Pulmonary artery endothelial cell (primary cell): ENCODE measurements at places on chromosomes 16 and 17. TPM values are rescaled to one million over a fixed set of nuclear protein-coding genes. Genes with fewer than 3 reads are reported as not detected.

- DNase-seq: no peak
These were observed 28.8 kb downstream of the MSI2 start for GRCh38 chr17:57284984-57285646.

Gene SCGB1C2
- not detected in 2 replicates for total RNA-seq

DNA sequence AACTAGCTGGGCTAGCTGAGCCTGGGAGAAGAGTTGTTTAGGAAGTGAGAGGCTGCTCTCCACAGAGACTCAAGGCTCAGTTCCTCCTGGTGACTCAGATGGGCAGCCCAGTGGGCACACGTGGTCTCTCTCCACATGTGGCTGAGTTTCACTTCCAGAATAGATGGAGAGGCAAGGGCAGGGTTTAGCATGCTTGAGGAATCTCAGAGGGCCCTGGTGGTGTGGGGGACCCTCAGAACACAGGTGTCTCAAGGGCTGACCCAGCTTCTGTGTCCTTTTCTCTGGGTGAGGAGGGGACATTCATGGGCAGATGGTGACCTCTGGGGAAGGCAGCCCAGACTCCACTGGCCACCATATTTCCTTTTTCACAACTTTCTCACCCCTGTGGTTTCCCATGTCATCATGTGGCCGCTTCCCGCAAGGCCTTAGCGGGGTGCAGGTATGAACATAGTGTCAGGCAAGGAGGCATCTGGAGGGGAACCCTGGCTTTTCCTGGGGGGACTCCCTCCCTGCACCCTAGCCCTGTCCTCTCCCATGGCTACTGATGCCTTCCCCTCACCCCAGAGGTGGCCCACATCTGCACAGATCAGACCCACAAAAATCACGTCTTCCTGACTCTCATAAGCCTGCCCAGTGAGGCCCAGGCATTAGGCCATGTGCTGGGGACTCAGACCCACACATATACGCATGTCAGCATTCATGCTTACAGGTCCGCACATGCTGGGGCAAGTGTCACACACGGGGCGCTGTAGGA is 3.3 kb downstream of the GRN start:
- no peak for DNase-seq

Gene NOG
- 0.92 and 4.4 TPM in 2 replicates for total RNA-seq

GRCh38 chr17:37699285-37699973 is 45.4 kb downstream of the HNF1B start:
- DNase-seq: no peak
